ENCODE measurements at places on chromosomes 6 and 20. TPM values are rescaled to one million over a fixed set of nuclear protein-coding genes. Genes with fewer than 3 reads are reported as not detected.

Gene VSX1
- total RNA-seq: not detected

Gene GRM1
- total RNA-seq: not detected

Gene PHF20
- total RNA-seq: 103 TPM

Gene TMEM14C
- 20.6 TPM for total RNA-seq

Gene PACRG
- total RNA-seq: 0.73 TPM

Gene PET117
- total RNA-seq: 14.5 TPM

Gene XKR7
- total RNA-seq: under 0.01 TPM

Gene RGS17
- total RNA-seq: not detected

Gene CSNK2B
- 124 TPM for total RNA-seq

Gene C4B
- 1.0 TPM for total RNA-seq

Gene PPP1R3G
- 0.31 TPM for total RNA-seq

Gene TLDC2
- 0.10 TPM for total RNA-seq

Gene FLOT1
- 68.1 TPM for total RNA-seq

Gene ELOVL4
- 0.73 TPM for total RNA-seq

Gene LY6G5B
- 9.8 TPM for total RNA-seq

Gene CHRNA4
- not detected for total RNA-seq

Gene MEP1A
- total RNA-seq: not detected

Gene SOX4
- 16.5 TPM for total RNA-seq

Gene LPA
- not detected for total RNA-seq

Gene TFAP2A
- total RNA-seq: not detected

Gene HLA-DRB5
- total RNA-seq: 8.5 TPM

Gene CST7
- total RNA-seq: 48.1 TPM

Gene ESR1
- total RNA-seq: 0.63 TPM
